ENCODE measurements at places on chromosomes 11 and 22.

DNA sequence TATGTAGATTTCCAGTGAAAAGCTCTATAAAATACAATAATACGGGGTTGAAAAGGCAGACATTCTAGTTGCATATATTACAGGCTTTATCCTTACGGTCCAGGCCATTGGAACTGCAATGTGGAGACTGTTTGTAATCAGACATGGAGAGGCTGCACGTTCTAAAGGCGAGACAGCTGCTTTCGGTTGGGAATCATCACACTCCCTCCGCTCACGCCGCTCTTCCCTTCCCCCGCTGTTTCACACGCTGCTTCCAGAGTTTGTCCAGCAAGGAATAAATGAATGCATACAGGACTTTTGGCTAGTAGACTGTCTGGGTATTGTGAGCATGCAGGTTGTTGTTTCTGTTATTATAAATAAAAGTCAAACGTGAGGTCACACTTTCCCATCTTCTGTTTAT lies 13.5 kb upstream of the EFCAB6 start:
- DNase-seq, result no peak

GRCh38 chr11:119592642-119593041 lies 136.4 kb downstream of the NECTIN1 start:
- DNase-seq, result no peak

DNA sequence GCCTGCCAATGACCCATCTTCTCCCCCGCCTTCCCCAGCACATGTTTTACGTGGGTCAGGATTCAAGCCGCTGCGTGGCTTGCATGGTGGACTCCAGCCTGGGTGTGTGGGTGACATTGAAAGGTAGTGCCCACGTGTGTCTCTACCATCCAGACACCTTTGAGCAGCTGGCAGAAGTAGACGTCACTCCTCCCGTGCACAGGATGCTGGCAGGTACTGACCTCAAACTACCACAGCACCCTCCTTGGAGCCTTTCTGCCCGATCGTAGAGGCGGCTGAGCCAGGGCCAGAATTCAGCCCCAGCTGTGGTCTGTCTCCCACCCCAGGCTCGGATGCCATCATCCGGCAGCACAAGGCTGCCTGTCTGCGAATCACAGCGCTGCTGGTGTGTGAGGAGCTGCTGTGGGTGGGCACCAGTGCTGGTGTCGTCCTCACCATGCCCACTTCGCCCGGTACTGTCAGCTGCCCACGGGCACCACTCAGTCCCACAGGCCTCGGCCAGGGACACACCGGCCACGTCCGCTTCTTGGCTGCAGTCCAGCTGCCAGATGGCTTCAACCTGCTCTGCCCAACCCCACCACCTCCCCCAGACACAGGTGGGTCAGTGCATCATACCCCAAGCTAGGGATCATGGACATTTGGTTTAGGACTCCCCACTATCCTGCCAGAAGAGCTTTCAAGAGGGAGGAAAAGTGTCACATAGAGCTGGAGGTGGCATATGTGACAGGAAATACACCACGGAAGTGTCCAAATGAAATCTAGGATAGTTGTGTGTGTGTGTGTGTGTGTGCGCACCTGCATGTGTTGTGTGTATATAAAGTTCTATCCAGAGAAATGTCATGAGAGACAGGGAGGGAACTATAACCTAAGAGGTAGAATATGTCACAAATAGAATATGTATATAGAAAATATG lies 10.6 kb upstream of the RELT start:
- DNase-seq, result no peak

DNA sequence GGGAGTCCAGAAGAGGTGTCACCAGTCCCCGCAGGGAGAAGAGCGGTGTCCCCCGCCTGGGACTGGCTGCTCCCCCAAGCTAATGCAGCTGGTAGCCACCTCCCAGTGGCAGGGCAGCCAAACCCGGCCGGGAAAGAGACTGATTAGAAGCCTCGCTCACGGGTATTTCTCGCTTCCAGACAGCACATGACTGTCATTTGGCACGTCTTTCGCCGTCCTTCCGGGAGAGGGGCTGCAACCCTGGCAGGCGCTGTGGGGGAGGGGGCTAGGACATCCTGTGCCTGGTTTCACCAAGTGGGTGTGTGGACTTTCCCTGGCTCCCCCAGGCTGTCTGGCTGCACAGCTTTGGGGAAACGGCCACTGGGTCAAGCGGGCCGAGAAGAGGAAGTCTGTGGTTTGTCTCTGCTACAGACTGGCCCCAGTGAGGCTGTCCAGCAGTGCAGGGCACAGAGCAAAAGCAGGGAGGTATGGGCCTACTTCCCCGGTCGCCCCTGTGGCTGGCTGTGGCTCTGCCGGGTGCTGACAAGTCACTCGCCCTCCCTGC lies 3.8 kb downstream of the CD81 start:
- no peak for DNase-seq

- DNase-seq, result no peak
Observed at GRCh38 chr11:19868871-19869270, 156.2 kb downstream of the NAV2 start.

GRCh38 chr11:10351765-10352641 lies 47.1 kb downstream of the ADM start:
- no peak for DNase-seq

DNA sequence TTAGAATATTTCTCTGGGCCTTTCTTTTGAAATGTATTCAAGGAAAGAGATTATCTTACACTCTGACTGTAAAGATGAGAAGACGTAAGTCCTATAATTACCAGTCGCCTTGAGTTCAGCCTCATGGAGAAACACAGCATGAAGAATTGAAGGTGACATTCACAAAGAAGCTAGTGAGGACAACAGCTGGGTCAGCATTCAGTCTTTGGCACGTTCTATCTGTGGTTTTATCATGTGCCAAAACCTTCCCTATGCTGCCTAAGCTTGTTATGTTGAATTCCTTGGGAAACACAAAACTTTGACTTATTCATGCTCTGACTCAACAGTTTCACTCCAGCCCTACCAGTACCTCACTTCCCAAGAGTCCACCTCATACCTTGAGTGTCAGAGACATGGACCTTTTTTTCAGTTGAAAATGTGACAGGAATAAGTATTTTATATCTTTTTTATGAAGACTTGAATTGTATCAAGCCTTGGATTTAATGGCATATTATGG lies 198.8 kb upstream of the KIRREL3 start:
- no peak for DNase-seq
